ENCODE measurements at places on chromosomes 6 and 20.
A peak's percentile ranks its signal among the peaks of the same experiment; 100 is the strongest.

DNA sequence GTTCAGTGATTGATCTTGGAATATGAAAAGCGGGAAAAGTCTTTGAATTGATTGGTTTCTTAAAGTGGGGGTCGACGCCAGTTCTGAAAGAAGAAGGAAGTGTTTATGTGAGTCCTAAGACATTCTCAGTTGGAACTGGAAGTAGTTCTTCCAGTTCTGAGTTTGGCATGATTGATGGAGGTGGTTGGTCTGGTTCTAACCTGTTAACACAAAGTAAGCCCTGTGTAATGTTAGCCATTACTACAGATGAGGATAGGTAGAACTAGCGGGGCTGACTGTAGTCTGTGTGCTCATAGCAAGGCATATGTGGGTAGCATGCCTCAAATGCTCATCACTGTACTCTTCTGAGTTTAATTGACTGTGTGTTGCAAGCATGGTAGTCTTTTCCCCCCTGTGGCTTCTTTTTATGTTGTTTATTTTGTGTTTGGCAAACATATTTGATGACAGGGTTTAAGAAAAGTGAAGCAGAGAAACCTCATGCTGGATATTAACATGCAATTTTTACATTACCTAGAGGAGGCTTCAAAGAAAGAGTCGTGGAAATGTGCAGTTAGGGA lies 24.9 kb downstream of the CITED2 start:
- no peak for DNase-seq

GRCh38 chr6:30570740-30571074 lies 535 bp upstream of the ABCF1 start:
- DNase-seq = no peak

- no peak for DNase-seq
These were observed 40.6 kb upstream of the TULP1 start for GRCh38 chr6:35553315-35553714.

GRCh38 chr6:166502453-166502852 lies 84.0 kb downstream of the RAMACL start:
- DNase-seq = no peak

DNA sequence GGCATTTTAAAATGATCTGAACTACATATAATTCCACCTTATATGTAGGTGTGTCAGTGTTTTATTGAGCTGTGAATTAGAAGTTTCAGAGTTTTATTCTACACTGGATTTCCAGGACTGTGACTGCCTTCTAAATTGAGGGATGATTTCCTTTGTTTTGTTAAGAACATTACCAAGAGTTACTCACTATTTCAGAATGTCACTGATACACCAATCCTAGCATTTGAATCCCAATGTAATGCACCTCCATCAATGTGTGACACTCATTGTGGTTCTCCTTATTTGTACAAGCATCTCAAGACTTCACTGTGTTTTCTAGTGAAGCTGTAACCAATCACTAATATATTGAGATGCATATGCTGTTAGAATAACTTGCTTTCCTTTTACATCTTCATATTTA lies 86.8 kb downstream of the PLCB1 start:
- DNase-seq = no peak

GRCh38 chr6:85252552-85252951 lies 197.3 kb upstream of the NT5E start:
- no peak for DNase-seq

GRCh38 chr20:34566978-34567891 lies 8.7 kb downstream of the MAP1LC3A start:
- DNase-seq = no peak

- DNase-seq = peak; percentile 49
These were observed 49.3 kb downstream of the PRR18 start for GRCh38 chr6:166258854-166259276.

- no peak for DNase-seq
These were observed 117.1 kb downstream of the GRM4 start for GRCh38 chr6:34028691-34029360.

- DNase-seq = no peak
These were observed 121.5 kb downstream of the PAX1 start for GRCh38 chr20:21826976-21827375.

- DNase-seq = no peak
These were observed 58.3 kb downstream of the COL12A1 start for GRCh38 chr6:75147512-75147911.

DNA sequence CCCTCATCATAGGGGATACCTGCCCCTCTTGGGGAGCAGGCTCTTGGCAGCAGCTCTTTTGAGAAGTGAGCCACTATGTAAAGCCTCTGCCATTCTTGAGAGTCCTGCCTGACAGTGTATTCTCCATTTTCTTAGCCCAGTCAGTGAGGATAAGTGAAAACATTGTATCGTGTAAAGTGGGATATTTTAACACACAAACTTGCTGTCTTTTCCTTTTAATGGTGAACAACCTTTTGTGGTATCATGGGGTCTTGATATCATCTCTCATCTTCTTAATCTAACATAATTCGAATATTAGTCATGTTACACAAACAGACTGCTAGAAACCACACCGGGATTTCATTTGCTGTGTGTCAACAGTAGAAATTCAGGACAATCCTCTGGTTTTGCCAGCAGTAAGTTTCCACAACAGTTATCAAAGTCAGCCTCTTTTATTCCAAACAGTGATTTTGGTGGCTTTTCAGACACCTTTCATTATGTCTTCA lies 136.2 kb downstream of the HIVEP1 start:
- DNase-seq = no peak

GRCh38 chr20:47355489-47356219 lies 845 bp downstream of the ZMYND8 start:
- peak; percentile 56 for DNase-seq

DNA sequence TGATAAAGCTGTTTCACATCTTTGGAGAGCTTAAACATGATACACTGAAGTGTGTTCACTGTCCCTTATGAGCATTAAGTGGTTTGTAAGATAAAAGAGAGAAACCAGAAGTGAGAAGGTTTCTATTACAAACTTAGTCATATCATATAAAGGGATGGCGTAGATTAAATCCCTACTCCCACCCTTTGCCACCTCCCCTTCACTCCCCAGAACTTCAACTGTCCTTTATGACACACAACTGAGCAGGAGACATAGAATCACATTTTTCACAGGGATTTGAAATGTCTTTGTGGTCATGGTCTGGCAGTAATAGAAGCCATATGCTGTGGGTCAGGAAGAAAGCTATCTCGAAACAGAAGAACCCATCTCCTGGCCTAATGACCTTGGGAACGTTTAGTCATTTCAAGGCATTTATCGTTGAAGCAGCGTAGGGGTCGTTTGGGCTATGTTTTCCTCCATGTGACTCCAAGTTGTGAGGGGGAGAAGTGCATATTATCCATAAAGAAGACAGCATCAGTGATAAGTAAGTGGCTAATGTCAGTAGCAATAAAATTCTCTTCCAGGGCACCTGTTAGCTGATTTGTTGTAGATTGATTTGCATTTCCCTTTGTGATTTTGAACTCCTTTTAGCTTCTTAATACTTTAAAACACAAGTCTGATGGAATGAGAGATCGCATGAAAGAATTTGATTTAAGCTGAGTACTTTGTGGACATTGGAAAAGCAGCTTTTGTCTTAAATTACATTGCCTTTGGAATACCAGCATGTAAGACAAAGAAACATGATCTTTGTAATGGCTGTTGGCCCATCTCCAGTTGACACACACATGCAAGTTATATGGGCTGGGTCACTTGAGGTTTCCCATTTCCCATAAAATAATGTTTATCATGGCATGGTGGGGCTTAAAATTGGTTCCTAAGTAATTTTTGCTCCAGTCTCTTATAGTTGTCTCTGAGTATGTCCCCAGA lies 501.5 kb upstream of the FLRT3 start:
- DNase-seq = no peak

DNA sequence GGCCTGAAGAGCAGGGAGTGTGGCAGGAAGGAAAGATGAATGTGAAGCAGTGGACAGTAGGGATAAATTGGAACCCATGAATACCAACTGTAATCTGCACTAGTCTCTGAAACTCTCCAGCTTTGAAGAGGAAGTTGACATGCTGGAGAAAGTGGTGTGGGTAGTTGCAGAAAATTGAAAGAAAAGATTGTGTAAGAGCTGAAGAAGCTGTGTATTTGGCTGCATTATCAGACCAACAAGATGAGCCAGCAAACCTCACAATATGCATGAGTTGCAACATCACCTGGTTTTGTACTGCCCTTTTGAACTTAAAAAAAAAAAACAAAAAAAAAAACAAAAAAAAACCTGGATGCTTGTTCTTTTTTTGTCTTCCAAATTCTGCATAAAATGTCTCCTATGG lies 921.9 kb upstream of the EYS start:
- no peak for DNase-seq

DNA sequence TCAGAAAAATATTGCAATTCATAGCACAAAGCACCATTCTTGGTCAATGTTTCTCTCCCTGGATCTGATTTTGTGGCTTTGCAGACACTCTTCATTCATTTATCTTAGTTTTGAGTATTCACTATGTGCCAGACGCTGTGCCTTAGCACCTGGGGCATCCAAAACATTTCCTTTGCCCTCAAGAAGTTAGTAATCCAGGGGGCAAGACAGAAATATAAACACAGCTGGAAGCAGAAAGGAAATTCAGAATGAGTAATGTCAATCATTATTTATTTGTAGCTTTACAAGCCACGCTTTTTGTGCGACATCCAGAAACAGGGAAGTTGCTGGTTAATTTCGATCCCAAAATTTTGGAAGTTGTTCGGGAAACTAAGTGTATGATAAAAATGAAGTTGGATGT lies 71.4 kb downstream of the DNAH8 start:
- DNase-seq = no peak

DNA sequence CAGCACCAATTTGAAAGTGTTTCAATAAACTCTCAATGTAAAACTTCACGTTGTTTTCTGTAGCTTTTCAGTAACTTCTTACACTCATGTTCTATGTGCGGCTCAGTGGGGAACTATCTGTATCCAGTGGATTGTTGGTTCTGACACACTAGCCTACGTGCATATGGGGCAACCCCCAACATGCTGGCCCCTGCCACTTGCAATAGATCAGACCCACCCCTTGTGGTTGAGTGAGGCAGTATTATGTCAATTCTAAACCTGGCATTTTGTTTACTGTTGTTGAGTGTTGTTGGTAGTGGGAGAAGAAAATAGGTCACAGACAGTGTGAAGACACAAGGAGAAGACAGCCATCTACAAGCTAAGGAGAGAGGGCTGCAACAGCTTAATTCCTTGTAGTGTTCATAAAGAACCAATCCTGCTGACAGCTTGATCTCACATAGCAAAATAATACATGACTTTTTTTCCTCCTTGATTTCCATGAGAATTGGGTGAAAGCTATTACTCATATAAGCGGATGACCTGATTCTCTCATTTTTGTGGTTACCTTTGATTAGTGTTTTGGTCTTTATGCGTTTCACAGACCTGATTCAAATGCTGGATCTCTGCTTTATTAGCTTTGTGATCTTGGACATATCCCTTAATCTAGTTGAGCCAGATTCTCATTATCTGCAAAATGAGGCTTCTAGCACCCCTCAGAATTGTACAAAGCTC lies 320.4 kb downstream of the LAMA2 start:
- DNase-seq = no peak

- no peak for DNase-seq
These were observed 5.8 kb downstream of the HMGA1 start for GRCh38 chr6:34242252-34243130.

DNA sequence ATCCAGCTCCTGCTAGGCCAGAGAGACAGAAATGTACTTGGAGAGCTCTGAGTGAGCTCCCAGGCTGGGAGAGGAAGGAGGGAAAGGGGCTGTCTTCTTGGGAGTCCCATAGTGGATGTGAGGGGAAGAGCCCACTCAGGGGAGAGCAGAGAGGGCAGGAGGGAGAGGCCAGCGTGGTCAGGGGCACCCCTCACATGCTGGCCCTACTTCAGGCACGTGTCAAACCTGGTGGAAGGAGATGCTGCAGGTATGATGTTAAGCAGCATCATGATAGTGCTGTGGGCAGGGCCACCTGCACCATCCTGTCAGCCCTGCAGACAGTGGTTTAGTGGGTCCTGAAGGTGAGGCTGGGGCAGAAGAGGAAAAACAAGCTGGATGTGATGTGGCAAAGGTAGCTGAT lies 265.4 kb upstream of the RNF24 start:
- no peak for DNase-seq

- DNase-seq = no peak
These were observed 151.4 kb downstream of the BCAS1 start for GRCh38 chr20:53918949-53919361.

GRCh38 chr6:155004017-155004416 lies 8.9 kb downstream of the TIAM2 start:
- DNase-seq = no peak

DNA sequence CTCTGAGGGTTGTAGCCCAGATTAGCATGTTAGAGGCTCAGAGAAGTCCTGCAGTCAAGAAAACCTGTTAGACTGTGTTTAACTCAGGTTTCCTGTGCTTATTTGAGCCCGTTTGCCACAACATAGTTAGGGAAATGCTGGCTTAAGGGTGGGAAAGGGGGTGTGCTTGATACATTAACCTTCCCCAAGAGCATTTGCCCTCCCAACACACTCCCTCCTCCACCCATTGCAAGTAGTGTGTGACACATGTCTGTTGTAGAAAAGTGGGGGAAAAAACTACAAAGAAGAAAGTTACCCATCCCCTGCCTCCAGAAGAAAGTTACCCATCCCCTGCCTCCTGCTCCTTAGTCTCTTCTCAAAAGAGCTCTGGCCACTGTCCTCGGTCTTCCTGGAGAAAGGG lies 36.8 kb upstream of the MRPS18A start:
- DNase-seq = no peak

GRCh38 chr20:60057866-60058807 lies 99.9 kb downstream of the CDH26 start:
- peak; percentile 85 for DNase-seq

DNA sequence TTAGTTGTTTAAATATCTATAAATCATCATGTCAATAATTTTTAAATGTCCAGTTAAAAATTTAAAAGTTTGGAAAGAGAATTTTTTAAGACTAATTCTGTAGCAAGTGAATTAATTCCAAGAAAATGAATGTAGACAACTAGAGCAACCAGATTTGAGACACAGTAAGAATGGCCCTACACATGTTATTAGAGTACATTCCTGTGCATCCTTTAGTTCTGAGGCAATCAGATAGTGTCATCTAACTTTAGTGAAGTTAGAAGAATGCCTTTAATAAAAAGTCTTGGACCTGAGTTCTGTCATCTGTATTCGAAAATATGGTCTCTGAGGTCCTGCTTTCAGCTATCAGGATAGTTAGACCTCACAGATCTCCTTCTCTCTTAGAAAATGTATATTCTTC lies 63.7 kb downstream of the HIVEP2 start:
- DNase-seq = no peak

GRCh38 chr6:1580109-1580508 lies 29.6 kb upstream of the FOXC1 start:
- no peak for DNase-seq
